Activated B cell treated with CpG ODN at 0.5 μM for 24 hours (primary cell): ENCODE measurements at places on chromosomes 2 and 18. TPM values are rescaled to one million over a fixed set of nuclear protein-coding genes. Genes with fewer than 3 reads are reported as not detected.
A peak's percentile ranks its signal among the peaks of the same experiment; 100 is the strongest.

ZNF804A gene
- total RNA-seq: 1.8 and 2.3 TPM in 2 replicates

DNA sequence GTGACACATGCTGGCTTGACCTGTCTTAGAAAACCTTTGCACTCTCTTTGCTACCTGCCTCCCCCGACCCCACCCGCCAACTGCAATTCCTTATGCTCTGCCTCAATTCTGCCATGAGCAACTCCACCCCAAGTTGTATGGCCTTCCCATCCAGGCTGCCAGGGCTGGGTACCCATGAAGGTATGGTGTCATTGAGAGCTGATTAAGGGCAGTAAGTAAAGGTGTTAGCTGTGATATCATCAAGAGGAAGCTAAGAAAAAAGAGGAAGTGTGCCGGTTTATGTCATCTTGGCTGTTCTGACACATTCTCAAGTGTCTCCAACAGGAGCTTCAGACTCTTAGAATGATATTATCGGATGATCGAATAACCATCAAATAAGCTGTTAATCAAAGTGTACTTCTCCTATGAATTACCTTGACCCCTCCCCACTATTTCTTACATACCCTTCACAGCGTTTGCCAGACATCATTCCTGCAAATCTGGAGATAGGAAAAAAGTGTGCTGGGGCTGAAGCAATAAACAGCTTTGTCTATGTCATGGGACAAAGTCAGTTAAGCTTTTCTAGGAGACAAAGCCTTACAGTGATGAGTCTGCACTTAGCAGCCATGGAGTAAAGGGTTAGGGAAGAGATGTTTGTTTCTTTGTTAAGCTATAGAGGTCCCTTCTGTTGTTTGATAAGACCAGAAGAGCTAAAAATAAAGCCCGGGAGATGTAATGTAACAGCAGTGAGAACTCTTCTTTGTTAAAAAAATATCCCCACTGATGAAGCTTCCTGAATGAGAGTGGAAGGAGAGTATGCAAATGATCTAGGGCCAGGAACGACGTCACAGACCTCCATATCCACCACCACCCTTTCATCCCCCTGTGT is 40.4 kb upstream of the SMAD2 start:
- DNase-seq: no peak

- DNase-seq: no peak
Measured at GRCh38 chr2:239035997-239036731, 188.3 kb downstream of the TWIST2 start.

DNA sequence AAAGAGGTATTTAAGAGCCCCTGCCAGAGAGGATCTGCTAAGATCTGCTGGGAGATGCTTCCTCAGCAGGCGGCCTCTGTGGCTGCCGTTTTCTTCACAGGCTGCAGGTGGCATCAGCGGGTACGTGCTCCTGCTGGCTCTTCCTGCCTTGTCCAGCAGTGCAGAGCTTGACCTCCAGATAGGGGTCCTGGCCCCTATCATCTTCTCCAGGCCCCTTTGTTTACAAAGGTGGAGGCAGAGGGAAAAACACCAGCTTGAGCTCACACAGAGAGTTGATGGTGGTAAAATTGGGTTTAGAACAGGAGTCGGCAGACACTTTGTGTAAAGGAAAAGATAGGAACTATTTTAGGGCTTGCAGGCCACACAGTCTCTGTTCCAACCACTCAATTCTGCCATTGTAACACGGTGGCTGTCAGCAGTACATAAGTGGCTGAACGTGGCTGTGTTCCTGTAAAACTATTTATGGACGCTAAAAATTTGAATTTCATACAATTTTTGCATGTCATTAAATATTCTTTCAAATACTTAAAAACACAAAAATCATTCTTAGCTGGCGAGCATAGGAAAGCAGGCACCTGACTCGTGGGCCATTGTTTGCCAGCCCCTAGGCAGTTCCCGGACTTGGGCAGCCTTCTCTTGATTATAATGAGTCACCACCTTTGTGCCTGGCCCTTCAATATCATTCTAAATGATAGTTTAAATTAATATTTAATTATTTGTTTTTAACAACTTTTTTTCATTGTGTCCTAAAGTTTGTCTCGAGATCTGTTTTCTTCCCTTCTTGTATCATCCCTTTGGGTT is 98.2 kb upstream of the B3GNT7 start:
- DNase-seq: peak; percentile 40

GRCh38 chr2:226760412-226761194 is 39.0 kb downstream of the IRS1 start:
- no peak for DNase-seq

FBXO36 gene
- total RNA-seq: 0.78 and 0.89 TPM in 2 replicates

GRCh38 chr18:67035026-67035425 is 431.1 kb upstream of the CDH19 start:
- DNase-seq: no peak

- no peak for DNase-seq
Measured at GRCh38 chr18:10314066-10314465, 140.4 kb upstream of the APCDD1 start.

GRCh38 chr2:2570871-2571270 is 239.8 kb upstream of the MYT1L start:
- no peak for DNase-seq

DNA sequence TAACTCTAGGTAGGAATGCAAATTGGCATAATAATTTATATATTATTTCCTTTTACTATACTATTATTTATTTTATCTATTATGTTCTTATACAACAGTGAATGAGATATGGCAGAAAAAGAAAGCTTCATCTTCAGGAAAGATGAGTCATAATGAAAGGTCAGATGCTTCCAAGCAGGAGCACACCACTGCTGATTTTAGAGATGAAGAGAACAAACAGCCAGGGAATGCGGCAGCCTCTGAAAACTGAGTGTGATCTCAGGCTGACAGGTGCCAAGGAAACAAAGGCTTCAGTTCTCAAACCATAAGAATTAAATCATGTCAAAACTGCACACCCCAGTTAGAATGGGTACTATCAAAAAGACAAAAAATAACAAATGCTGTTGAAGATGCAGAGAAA is 149.0 kb downstream of the CCDC178 start:
- no peak for DNase-seq

DNA sequence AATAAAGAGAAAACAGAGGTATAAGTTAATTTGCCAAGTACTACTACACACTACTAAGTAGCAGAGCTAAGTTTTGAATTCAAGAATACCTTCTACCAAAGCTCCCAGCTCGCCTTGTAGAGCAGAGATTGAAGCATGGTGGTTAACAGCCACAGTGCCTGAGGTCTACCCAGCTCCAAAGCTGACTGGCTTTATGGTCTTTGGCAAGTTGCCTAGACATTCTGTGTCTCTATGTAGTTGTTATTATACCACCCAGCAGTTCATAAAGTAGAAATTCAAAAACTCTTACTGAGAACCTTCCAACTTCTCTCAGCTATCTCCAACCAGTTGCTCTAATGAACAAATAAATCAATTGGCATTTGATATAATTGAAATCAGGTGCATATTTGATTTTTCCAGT is 87.8 kb downstream of the PDE11A start:
- DNase-seq: no peak

CAPN13 gene
- not detected in 2 replicates for total RNA-seq

REV1 gene
- total RNA-seq: 44.5 and 52.1 TPM in 2 replicates

TRIM54 gene
- not detected in 2 replicates for total RNA-seq

- no peak for DNase-seq
Measured at GRCh38 chr2:71586471-71586870, 133.1 kb downstream of the DYSF start.

GRCh38 chr2:134500211-134500935 is 218.4 kb downstream of the TMEM163 start:
- no peak for DNase-seq

DNA sequence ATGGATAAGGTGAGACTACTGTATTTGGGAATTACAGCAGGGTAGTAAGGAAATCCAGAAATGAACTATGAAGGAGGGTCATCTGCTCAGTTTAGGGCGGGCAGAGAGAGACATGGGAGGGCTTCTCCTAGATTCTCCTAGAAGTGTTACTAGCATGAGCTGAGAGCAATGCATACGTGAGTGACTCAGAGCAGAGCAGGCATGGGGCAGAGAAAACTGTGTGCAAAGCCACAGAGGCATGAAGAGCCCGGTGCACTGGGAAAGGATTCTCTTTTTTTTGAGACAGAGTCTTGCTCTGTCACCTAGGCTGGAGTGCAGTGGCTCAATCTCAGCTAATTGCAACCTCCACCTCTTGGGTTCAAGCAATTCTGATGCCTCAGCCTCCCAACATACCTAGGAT is 116.2 kb downstream of the SOCS6 start:
- no peak for DNase-seq

AGXT gene
- total RNA-seq: not detected in 2 replicates

GRCh38 chr2:40716879-40717278 is 265.0 kb upstream of the SLC8A1 start:
- no peak for DNase-seq

PTPRN gene
- not detected in 2 replicates for total RNA-seq

DNA sequence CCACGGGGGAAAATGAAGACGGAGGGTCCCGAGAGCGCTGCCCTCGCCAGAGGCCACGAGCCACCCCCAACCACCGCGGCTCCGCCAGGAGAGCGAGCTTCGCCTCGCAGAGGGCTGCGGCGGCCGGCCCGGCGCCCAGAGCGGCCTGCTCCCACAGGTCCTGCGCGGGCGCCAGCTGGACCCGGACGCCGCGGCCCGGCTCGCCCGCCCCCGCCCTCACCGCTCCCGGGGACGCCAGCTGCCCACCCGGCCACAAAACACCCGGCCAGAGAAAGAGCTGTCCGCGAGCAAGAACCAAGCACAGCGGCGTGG is 709 bp downstream of the PTPN2 start:
- no peak for DNase-seq

PKDCC gene
- 0.24 TPM in 1 of 2 replicates, not detected in the other for total RNA-seq

CAPN14 gene
- 2.4 and 3.3 TPM in 2 replicates for total RNA-seq

DNA sequence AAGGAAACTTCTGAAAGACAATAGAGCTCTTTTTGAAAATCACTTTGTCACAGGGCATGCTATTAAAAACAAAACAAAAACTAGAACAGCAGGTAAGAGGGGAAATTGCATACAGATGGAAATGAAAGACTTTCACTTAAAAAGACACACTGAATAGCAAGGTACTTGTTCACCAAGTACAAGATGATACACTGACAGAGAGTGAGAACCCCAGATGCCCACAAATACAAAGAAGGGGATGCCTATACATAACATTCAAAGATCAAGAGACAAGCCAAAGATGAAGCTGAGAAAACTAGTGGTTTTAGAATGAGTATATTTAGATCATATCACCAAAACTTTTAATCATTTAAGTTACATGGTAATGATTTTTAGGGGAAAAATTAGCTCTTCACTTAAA is 60.7 kb downstream of the ASXL2 start:
- DNase-seq: no peak

- DNase-seq: no peak
Measured at GRCh38 chr2:70733646-70734180, 34.3 kb downstream of the ADD2 start.

- peak; percentile 46 for DNase-seq
Measured at GRCh38 chr2:64937687-64938491, 51.3 kb upstream of the SLC1A4 start.

ARHGAP28 gene
- not detected in 2 replicates for total RNA-seq

GRCh38 chr2:15448250-15448839 is 112.8 kb downstream of the NBAS start:
- no peak for DNase-seq

- no peak for DNase-seq
Measured at GRCh38 chr2:175309799-175310198, 128.3 kb upstream of the ATP5MC3 start.

COL3A1 gene
- total RNA-seq: not detected in 2 replicates

DNA sequence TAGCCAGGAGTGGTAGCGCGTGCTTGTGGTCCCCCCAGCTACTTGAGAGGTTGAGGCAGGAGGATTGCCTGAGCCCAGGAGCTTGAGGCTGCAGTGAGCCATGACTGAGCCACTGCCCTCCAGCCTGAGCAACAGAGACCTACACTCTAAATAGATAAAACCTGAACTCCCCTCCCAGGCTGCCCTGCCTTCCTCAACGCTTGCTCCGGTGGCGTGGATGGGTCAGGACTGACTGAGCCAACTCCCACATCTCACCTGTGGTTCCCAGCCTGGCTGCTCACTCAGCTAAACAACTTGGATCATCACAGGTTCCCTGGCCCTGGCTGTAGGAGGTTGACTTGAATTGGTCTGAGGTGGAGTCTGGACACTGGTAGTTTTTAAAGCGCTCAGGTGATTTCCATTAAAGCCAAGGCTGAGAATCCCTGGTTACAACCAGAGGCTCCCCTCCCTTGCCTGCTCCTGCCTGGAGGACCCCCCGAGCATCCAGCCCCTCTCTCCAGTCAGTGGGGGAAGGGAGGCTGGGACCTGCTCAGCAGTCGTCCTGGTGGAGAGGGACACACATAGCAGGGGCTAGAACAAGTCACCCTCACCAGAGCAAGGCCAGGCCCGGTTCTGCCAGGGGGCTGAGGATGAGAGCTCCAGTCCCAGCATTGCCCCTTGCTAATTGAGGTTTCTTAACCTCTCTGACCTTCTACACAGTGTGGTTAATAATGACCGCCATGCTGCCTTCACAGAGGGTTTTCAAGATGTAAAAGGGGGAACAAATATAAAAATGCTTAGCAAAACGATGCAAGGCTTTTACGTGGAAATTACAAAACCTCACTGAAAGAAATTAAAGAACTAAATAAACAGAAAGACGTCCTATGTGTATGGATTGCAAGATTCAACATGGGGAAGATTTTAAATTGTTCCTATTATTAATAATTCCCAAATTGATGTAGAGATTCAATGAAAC is 46.9 kb upstream of the TAF1B start:
- DNase-seq: no peak

ANAPC1 gene
- total RNA-seq: 74.0 and 88.1 TPM in 2 replicates

DNA sequence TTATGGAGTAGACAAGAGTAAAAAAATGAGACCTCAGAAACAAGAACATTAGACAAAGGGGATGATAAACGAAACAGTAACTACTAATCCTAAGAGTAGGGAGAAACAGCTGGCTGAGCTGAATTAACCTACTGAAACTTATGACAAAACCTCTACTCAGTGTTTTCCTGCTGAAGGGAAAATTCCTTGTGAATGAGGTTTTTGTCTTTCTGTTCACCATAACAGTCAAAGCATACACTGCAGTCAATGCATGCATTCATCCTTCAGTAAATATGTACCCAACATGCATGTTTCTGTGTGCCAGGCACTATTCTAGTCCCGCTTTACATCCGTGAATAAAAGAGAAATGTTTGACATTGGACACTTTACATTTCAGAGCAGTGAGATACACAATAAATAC is 805.6 kb upstream of the KLHL29 start:
- DNase-seq: no peak

GRCh38 chr2:101149241-101150192 is 1.7 kb downstream of the TBC1D8 start:
- DNase-seq: no peak

VIT gene
- total RNA-seq: not detected in 2 replicates

ALPP gene
- total RNA-seq: 0.38 TPM in 1 of 2 replicates, not detected in the other

DNA sequence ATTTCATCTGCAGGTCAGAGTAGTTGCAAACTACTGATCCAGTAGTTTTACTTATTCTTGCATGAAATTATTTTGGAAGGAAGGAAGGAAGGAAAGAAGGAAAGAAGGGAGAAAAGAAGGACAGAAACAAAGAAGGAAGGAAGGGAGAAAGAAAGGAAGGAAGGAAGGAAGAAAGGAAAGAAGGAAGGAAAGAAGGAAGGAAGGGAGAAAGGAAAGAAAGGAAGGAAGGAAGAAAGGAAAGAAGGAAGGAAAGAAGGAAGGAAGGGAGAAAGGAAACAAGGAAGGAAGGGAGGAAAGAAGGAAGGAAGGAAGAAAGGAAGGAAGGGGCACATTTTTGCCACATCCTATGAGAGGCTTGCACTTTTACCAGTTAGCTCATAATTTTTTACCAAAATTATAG is 186.2 kb downstream of the LRRTM4 start:
- no peak for DNase-seq

CNDP1 gene
- 0.15 and 0.33 TPM in 2 replicates for total RNA-seq

- no peak for DNase-seq
Measured at GRCh38 chr18:69946608-69947155, 991 bp downstream of the CD226 start.

- DNase-seq: no peak
Measured at GRCh38 chr2:45134014-45134413, 124.8 kb upstream of the SIX2 start.

G6PC2 gene
- not detected in 2 replicates for total RNA-seq
